ENCODE measurements at places on chromosomes 2 and 18.
A peak's percentile ranks its signal among the peaks of the same experiment; 100 is the strongest.

GRCh38 chr2:2847209-2847676 lies 516.2 kb upstream of the MYT1L start:
- no peak for DNase-seq

GRCh38 chr18:56532176-56532840 lies 106.1 kb downstream of the TXNL1 start:
- no peak for DNase-seq

DNA sequence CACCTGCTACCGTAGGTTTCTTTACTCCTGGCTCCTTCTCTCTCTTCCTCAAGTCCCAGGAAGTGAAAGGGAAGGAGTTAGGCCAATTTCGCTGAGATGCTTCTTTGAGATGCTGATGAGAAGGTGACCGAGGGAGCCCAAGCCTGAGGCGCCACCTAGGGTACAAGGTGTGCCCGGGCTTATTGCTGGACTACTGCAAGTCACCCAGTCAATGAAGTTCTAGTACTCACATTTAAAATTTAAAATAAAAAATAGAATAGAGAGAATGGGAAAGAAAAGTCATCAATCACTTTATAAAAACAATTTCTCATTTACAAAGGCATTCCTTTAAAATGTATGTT lies 45.3 kb downstream of the ACAA2 start:
- DNase-seq = no peak

DNA sequence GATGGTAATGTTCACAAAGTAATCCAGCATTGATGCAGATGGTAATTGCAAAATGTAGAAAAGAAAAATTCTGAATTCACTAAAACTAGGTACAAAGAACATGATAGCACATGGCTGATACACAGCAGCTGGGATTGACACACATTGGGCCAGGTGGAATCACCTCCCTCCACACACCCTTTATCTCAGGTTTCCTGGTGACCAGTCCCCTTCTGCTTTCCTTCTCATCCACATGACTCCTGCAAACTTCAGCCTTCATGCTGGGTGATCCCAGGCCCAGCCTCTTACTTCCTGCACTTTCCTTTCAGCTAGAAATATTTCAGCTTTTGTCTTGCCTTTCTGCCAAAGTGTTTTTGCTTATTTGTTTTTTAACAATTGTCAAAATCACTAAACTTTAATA lies 246.9 kb downstream of the LNPK start:
- no peak for DNase-seq

DNA sequence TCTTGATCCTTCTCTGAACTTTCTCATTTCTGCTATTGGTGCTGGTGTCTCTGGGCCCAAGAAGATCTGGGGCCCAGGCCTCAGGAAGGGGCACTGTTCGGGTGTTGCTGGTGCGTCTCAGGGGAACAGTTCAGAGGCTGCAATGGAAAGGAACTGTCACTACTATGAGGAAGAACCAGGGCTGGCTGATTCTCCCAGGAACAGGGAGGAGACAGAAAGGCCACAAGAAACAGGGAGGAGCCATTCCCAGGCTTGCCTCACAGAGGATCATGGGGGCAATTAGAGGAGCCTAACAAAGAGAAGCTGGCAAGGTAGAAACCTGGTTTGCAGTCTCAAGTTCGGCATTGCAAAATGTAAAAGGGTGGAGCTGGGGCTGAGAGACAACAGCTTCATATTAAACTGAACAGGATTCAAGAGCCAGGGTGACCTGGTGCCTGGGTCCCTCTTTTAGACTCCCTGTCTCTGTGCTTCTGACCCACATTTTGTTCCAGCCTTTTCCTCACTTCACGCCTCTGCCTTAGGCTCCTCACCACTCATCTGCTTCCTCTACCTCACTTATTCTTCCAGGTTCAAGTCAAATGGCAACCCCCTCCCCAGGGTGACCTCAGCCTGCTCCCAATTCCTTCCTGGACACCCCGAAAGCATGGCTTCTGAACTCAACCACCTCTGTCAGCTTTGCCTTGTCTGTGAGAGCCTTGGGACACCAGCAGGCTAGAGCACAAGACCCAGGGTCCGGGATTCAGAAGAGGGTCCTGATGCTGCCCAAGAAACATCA lies 58.4 kb downstream of the GYPC start:
- no peak for DNase-seq

- DNase-seq = no peak
Observed at GRCh38 chr2:119431155-119431975, at the start of gene TMEM37. TSS of gene TMEM37 (plus strand) at chr2:119431854. CDS start at chr2:119431904, 50 bp downstream.

DNA sequence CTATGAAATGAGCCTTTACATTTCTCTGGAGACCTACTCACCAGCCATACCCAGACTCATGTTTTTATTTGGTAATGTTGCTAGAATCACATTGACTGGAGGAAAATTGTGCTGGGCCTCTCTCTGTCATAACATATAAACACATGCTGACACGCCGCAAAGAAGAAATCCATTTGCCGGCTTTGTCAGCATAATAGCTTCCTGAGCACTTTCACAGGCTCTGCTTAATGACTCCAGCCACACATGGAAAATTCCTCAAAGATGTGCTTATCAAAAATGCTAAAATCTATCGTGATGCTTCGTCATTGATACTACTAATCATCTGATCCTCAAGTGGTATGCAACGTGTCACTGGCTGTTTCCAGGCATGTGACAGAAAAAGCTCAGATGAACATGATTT lies 63.1 kb downstream of the RND3 start:
- DNase-seq = no peak

- no peak for DNase-seq
Observed at GRCh38 chr18:46034230-46034629, 37.8 kb downstream of the PSTPIP2 start.

DNA sequence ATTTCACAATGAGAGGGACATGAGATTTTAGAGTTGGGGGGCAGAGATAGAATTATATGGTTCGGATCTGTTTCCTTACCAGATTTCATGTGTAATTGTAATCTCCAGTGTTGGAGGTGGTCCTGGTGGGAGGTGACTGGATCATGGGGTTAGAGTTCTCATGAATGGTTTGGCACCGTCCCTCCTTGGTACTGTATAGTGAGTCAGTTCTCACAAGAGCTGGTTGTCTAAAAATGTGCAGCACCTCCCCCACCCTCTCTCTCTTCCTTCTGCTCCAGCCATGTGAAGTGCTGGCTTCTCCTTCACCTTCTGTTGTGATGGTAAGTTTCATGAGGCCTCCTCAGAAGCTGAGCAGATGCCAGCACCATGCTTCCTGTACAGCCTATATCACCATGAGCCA lies 138.1 kb downstream of the SCG2 start:
- DNase-seq = no peak

DNA sequence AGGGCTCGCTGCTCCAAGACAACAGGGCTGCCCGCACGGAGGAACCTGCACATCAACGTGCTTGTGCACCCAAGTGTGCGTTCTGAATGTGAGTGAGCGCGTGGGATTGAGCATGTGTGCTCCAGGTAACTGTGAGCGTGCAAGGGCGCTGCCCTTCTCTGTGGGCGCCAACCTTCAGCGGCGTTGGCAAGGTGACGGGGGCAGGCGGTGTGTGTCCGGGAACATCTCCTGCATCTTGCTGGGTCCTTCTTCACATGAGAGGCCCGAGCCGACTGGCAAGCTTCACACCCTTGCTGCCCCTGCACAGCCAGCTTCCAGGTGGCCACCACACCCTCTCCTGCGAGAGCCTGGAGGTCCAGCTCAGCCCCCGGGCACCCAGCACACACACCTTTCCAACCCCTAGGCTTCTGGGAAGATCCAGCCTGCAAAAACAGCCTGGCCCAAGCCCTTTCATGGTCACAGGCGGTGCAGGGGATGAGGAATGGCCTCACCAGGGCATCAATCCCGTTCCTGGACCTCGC lies 220.9 kb downstream of the HDAC4 start:
- DNase-seq = no peak

GRCh38 chr18:63314062-63314790 lies 5.3 kb downstream of the BCL2 start:
- no peak for DNase-seq

- no peak for DNase-seq
Observed at GRCh38 chr2:226115102-226115831, 684.4 kb downstream of the IRS1 start.

GRCh38 chr2:232523682-232524597 lies 2.0 kb upstream of the CHRND start:
- no peak for DNase-seq

GRCh38 chr18:24369426-24369825 lies 28.2 kb downstream of the OSBPL1A start:
- no peak for DNase-seq

DNA sequence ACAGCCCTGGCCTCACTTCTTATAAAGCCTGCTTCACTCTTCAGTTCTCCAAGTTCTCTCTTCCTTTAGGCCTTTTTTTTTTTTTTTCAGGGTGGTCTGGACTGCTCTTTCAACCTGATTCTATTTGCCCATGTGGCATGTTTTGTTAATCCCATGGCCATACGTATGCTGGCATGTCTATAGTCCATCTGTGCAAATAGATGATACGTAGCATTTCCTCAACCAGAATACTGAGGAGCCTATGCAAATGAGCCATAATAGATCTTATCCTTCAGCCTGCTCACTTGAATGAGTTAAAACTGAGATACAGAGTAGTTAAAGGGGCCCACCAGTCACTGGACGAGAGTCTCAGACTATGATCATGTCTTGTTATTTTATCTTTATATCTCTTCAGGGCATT lies 265.2 kb upstream of the CXCR4 start:
- no peak for DNase-seq

DNA sequence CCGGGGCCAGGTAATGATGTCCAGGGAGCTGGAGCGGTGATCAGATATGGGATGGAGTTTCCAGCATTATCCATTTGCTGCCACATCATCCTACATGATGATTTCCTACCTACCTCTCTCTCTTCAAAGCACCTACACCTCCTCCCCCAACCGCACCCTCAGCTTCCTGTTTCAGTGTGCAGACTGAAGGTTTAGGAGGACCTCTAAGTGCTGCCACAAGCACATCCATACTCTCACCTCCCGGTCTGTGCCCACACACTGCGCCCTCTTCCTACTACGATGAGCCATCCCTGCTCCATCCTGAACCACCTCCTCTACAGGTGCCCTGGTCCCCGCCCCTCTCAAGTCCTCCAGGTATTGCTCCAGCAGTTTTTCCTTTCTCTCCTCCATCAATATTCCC lies 123.7 kb downstream of the ALPK2 start:
- DNase-seq = no peak

DNA sequence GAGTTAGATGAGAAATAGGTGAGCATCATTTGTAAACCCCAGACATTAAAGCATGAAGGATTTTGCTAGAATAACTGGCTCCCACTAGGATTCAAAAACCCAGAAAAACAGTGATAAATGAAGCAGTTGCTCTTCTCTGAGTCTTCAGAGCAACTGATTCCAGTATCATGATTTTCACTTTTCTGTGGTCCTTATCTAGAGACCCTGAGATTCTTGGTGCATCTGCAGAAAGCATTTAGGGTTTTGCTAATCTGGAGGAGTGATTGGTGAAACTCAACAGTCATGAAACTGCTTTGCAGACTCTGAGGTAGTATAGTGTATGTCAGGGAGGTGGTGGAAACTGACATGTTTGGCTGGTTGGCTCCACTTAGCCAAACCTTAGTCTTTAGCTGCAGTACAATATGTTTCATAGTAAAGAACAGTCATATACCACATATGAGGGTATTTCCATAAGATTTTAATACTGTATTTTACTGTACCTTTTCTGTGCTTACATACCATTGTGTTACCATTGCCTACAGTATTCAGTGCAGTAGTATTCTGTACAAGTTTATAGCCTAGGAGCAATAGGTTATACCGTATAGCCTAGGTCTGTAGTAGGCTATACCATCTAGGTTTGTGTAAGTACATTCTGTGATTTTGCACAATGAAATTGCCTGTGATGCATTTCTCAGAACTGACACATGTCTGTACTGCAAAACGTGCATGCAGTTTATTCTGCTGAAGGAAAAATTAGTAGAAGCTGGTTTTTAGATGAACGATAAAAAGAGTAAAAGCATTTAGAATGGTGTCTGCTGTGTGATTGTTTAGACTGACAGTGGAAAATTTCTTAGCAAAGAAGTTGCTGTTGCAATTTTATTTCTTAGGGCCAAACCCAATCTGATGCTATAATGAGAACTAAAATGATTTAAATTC lies 23.8 kb downstream of the EML4 start:
- DNase-seq = no peak

- DNase-seq = no peak
Observed at GRCh38 chr2:229855116-229855515, 66.7 kb downstream of the TRIP12 start.

- no peak for DNase-seq
Observed at GRCh38 chr18:54822872-54823845, 5.1 kb upstream of the RAB27B start.

GRCh38 chr2:203681978-203682377 lies 24.5 kb upstream of the CD28 start:
- no peak for DNase-seq

DNA sequence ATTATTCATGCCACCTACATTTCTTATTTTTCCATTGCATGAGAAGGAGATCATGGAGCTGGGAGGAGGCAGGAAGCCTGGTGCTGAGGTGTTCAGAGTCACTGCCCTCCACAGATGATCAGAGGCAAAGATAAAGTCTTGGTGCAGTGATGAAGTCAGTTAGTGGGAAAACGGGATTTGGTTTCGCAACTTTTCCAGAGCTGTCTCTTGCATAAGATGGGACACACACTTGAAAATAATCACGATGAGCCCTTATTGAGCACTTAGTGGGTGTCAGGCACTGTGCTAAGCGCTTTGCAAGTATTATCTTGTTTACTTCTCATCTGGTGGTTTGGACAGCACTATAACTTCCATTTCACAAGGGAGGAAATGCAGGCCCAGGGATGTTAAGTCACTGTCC lies 222.1 kb upstream of the SMAD2 start:
- DNase-seq = no peak

- peak; percentile 51 for DNase-seq
Observed at GRCh38 chr2:9800975-9801726, 42.1 kb upstream of the TAF1B start.

DNA sequence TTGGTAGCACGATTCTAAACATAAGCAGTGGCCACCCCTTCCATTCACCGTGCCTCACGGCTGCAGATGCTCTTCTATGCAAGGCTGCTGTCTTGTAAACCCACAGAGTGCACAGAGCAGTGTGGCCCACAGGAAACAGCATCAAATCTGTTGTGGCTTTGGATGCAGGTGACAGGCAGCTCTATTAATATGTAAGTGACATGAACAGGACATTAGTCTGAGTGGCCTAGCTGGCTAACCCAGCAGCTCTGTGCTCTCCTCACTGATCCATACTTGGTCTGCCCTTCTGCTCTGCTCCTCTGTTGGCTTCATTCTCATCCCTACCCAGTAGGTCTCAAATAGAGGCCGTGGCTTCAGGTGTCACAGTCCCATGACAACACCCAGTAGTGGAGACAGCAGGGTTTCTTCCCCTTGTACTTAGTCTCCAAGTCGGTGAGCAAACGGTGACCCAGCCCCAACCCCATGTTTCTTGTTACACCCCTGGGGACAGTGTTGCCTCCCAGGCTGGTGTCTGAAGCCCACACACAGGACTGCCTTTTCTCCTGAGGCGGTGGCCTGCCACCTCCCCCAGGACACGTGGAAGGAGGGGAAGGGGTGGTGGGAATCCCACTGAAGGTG lies 5.8 kb downstream of the SH3RF3 start:
- no peak for DNase-seq
